ENCODE measurements at places on chromosomes 6 and 20.

- no peak for DNase-seq
Measured at GRCh38 chr6:44500074-44500473, 112.6 kb downstream of the CDC5L start.

DNA sequence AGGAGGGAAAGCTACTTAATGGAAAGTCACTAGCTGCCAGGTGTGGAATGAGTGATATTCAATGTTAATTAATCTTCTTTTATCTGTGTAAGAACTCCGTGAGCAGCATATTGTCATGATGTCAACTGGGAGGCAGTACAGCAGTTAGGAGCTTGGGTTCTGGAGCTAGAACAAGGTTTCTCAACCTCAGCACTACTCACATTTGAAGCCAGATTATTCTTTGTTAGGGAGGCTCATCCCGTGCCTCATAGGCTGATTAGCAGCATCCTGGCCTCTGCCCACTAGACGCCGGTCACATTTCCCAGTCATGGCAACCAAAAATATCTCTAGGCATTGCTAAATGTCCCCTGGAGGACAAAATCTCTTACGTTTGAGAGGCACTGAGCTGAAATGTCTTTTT is 41.2 kb downstream of the BCAS1 start:
- no peak for DNase-seq

- no peak for DNase-seq
Measured at GRCh38 chr6:108660251-108660650, 99.5 kb downstream of the FOXO3 start.

DNA sequence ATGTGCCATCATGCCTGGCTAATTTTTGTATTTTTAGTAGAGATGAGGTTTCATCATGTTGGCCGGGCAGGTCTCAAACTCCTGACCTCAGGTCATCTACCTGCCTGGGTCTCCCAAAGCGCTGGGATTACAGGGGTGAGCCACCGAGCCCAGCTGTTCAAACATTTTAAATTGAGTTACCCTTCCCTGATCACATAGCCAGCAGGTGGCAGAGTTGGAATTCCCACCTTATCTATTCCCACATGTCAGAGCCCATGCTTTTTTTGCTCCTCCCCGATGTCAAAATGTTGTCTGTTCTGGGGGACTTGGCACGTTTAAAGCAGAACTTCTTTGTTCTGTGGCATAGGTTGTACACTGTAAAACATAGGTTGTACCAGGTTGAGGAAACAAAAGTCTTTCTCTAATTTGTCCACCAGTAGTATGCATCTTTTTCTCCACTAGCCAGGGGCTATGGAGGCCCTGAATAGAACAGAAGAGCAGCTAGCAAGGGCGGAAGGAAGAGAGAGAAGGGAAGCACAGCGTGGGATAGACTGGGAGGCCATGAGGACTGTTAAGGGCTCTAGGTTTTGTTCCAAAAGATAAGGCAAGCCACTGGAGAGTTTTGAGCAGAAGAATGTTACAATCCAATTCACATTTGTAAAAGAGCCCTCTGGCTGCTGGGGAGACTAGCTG is 7.3 kb upstream of the LBP start:
- no peak for DNase-seq

DNA sequence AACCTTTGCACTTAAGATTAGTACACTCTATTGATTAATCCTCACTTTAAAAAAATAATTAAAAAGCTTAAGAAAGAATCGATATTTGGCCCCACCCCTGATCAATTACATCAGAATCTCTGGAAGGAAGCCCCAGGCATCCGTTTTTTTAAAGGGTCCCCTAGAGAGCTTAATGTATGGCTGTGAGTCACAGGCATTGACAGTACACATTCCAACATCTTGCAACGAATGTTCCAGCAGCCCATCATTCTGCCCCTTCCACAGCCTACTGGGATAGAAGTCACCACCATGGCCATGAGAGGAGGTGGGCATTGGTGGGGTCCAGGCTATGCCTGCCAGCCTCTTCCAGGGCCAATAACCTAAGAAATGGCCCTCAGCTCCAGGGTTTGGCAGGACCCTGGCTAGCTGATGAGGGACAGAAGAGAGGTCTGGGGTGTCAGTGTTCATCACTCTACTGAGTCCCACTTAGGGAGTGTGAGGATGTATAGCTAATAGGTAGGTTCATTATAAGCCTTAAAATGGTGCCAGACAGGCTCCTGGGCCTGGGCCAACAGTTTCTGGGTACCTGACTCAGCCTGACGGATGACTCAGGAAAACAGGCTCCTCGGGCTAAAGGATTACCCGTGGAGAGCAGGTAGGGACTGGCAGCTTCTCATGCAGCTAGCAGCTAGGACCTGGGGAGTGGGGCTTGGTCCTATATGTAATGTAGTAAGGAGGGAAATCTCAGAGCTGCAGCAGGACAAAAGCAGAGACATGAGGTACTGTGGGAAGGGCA is 40.4 kb downstream of the MDGA1 start:
- DNase-seq: no peak

- no peak for DNase-seq
Measured at GRCh38 chr6:24125980-24126379, at the start of gene NRSN1. TSS of gene NRSN1 (plus strand) at chr6:24126215. CDS start at chr6:24134328, 8,113 bp downstream.

DNA sequence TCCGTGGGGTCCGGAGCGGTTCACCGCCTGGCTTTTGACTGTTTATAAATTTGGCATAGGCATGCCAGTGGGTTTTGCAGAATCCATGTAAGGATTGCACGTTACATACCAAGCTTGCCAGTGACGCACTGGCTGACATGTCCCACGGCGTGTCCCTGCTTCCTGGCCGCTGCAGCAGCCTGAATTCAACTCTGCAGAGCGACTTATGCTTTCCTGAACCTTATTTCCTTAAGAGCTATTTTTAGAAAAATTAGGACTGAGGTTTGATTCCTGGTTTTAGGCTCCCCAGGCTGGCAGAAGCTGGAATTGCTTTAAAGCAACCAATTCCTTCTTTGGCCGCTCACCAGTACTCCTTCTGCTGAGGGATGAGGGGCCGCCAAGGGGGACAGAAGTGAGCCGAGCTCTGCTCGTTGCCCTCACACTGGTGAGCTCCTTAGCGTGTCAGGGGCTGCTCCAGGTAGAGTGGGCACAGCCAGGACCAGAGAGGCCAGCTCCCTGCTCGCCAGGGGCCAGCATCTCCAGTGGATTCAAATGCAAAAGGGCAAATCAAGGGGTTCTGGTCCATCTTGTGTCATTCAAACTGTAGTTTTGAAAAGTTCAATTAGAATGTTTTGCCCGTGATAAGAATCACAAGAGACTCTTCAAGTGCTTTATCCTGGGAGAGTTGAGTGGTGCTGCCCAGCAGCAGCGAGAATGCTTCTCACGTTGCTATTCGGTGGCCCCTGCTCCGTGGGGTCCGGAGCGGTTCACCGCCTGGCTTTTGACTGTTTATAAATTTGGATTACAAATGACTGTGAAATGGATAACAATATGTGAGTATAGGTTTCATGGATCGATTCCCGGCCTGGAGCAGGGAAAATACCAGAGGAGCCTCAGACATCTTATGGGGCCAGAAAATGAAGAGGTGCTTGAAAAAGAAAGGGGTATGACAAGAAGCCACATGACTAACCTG is 17.5 kb upstream of the IRF4 start:
- DNase-seq: no peak

DNA sequence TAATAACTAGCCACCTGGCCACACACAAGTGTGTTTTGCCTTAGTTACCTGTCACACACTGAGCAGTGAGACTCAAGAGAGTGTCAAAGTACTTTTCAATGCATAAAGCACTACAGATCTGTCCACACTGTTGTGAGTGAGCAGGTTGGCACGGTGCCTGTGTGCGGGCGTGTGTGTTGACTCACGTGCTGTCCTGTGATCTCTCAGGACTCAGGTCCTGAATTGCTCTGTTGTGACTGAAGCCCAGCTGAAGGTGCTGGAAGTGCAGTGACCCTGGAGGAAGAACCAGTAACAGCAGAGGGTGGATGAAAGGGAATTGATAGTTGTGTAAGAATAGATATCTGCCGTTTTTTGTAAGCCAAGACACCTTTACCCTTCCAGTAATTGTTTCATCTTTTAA is 18.3 kb downstream of the SLC16A10 start:
- DNase-seq: no peak

DNA sequence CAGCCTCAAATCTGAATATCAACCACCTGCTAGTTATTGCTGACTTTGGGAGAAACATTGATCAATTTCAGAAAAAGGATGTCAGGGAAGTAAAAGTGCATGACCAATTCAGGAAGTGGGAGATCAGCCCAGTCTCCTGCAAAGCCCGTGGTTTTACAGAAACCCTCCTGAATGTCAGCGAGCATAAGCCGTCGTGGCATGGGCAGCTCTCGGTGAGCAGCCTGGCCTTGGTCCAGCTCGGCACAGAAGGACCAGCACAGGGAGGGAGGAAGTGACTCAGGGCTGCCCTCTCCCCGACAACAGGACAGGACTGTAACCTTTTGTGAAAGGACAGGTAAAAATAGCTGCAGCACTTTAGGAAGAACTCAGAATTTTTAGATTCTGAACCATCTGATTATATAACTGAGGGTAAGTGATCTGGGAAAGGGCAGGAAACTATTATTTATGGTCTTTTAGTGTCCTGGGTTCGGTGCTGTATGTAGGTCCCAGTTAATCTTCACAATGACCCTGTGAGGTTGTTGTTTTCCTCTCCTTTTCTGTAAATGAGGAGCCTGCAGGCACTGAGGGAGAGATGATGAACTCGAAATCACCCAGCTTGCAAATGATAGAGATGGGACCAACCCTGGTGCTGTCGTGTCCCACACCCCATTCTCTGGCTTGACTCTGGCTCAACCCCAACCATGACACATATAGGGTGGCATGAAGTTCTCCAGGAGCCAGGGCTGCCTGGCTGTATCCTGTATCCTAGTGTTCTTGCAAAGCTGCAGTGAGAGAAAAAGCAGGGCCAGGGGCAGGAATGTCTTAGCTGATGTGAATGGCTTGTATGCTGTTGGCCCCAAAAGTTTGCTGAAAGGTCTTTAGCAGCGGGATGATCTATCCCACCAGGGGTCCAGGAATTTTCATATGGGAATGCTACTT is 37.6 kb downstream of the NRN1 start:
- DNase-seq: no peak

GRCh38 chr6:169074526-169074925 is 179.1 kb downstream of the THBS2 start:
- DNase-seq: no peak

DNA sequence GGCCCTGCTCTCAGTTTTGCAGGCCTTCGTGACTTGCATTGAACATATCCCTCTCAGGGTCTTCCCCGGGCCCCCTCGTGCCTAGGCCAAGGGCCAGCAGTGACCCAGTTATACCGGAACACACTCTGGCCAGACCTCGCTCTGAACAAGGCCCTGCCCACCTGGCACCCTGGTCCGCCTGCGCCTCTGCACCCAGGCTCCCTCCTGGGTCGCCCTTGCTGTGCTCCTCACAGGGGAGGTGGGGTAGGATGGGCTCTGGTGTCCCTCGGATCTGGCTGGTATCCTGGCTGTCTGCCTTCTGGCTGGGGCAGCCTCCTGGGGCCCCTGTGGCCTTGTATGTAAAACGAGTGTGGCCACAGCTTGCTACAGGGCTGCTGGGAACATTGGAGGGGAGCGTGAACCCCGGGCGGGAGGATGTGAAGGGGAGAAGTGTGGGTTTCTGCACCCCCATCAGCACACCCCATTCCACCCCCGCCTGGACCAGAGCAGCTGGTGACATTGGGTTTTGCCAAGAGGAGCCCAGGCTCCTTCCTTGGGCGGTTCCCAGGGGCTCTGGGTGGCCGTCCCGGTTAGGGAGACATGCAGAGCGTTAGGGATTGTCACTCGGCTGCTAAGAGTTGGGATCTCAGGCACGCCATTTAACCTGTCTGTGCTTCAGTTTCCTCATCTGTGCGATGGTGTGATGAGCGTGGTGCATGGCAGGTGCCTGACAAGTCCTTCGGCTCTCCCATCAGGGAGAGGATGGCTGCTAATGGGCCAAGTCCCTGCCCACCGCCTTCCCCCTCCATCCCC is 17.5 kb downstream of the SRC start:
- DNase-seq: no peak
